ENCODE measurements at places on chromosomes 4 and X.

DNA sequence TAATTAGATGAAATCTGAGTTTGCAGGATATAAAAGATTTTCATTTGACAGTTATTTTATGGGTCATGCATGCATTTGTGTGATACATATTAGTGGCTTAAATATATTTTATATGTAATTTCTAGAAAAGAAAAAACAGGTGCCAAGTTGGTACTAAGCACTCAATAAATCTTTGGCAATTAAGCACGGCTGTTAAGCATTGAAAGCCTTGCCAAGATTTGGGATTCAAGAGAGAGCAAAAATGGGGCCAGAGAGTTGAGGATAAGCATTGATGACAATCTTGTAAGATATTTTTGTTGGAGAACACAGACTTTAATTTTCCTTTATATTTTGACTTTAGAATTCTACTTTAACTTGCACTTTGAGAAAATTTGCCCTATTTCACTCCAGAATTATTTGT lies 249.8 kb upstream of the MAD2L1 start:
- DNase-seq, result no peak

GRCh38 chr4:95877636-95878035 lies 37.7 kb downstream of the PDHA2 start:
- no peak for DNase-seq

DNA sequence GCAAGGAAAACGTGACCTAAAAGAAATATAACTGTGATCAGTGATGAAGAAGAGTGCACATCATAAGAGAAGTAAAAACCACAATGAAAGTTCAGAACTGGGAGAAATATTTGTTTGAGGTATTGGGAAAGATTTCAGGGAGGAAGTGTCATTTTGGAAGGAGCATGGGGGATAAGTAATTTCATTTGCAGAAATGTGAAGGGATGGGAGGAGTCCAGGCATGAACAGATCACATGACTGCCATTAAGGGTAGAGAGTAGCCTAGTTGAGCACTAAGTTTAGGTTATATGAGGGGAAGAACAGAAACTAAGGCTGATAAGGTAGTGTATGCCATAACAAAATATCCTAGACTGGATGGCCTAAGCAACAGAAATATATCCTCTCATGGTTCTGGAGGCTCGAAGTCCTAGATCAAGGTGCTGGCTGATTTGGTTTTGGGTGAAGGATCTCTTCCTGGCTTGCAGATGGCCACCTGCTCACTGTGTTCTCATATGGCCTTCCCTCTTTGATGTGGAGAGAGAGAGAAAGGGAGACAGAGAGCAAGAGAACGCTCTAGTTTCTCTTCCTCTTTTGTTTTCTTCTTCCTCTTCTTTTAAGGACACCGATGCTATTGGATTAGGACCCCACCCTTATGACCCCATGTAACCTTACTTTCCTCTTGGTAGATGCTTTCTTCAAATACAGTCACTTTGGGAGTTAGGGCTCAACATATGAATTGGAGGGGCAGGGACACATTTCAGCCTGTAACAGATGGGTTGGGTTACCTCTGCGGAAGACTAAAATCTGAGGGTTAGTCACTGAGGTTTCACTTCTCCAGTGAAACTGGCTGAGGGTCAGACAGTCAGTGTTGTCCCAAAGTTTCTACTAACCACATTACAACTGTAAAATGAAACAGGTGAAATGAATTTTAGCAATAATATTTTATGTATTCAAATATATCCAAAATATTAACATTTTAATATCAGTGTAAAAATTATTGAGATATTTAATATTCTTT lies 77.9 kb downstream of the EGF start:
- DNase-seq, result no peak

GRCh38 chrX:44291468-44292092 lies 51.9 kb downstream of the EFHC2 start:
- DNase-seq, result no peak

DNA sequence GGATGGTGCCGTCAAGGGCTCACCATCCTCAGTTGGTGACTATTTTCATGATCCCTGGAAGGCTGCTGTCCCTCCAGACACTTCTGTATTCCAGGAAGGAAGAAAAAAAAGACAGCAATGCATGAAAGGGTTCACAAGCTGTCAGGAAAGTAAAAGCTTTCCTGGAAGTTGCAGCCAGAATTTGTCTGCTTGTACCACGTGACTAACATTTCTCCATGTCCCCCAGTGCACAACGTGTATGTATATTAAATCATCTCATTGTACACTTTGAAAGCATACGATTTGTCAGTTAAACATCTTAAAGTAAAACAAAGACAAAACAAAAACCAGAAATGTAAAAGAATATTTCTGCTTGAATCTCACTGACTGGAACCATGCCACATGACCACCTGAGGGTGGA lies 127.4 kb upstream of the CLNK start:
- DNase-seq, result no peak

DNA sequence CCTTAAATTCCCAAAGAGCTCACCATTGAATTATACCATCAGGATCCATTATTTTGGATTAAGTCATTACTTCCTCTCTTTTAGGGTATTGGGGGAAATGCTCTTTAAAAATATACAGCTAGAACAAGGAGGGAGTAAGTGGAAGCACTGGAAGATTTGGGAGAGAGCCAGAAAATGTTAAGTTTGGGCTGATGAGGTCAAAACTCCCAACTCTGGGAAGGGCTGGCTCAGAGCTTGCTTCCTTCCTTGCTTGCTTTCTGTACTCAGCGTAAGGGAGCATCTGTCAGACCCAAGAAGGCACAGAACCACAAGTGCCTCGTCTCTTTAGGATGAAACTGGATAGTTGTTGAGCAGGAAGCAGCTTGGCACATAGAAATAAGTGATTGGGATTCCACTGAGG lies 138.2 kb downstream of the GUCY2F start:
- DNase-seq, result no peak

DNA sequence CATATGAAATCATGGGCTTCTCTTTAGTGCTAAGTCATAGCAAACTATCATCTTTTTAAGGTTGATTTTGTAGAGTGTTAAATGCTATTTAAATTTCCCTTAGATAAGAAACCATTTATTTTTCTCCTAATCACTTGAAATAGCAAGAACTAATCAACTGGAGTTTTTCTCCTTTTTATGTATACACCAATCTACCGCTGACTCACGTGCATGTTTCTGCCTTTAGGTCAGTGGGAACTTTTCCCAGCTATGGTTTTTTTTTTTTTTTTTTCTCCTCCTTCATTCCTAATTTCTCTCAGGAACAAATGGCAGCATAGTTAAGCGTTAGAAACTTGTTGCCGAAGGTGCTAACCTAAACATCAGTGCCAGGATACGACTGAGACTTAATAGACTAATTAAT lies 176.4 kb downstream of the BMPR1B start:
- no peak for DNase-seq

DNA sequence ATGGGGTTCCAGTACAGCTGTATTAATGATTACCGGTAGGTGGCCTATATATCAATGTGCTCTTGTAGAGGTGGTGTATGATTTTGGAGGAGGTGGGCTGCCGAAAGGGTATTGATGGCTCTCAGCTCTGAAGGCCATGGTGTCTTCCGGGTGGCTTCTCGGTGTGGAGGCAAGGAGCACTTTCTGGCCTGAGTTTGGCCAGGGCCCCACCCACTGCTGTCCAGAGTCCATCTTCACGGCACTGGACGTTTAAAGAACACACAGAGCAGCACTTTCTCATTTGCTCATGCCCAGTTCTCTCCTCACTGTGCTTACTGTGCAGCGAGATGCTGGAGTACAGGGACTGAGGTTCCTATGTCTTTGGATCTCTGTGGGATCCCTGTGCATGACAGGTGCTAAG lies 16.1 kb downstream of the BST1 start:
- no peak for DNase-seq

- no peak for DNase-seq
Measured at GRCh38 chrX:30283456-30284200, 25.6 kb downstream of the NR0B1 start.

DNA sequence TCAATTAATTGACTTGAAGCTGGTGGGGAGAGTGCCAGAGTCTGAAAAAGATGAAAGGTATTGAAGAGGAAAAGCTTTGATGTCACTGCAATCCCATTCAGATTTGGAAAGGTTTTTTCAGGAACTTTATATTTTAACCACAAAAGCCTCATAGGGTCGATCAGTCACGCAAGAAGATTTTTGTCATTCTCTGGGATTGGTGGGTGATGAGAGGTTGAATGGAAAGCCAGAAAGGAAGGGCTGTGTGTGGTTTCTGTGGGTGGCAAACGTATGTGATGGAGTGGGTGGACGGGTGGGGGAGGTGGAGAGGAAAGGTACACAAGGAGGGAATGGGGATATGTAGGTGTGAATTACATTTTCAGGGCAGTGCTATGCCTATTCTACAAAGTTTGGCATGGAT lies 173.8 kb upstream of the SCML1 start:
- no peak for DNase-seq

- no peak for DNase-seq
Measured at GRCh38 chr4:106344647-106344970, 24.0 kb downstream of the GIMD1 start.

GRCh38 chrX:49037883-49038475 lies 5.2 kb downstream of the TFE3 start:
- no peak for DNase-seq

- no peak for DNase-seq
Measured at GRCh38 chr4:4869731-4870571, 10.5 kb downstream of the MSX1 start.

DNA sequence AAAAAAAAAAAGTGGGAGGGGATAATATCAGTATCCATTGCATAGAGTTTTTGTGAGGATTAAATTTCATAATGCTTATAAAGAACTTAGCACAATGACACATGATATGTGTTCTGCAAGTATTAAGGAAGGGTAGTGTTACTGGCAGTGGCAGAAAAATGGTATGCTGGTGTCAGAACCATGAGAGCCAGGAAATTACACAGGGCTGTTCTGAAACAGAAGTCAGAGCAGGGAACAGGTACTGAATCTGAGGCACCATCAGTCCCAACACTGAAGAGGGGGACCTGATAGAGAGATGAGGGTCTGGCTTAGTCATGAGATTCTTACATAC lies 601.1 kb upstream of the GRIA3 start:
- DNase-seq, result no peak

GRCh38 chrX:114101081-114101480 lies 482.8 kb upstream of the HTR2C start:
- DNase-seq, result no peak

- DNase-seq, result no peak
Measured at GRCh38 chr4:102334624-102335023, 10.7 kb downstream of the SLC39A8 start.

DNA sequence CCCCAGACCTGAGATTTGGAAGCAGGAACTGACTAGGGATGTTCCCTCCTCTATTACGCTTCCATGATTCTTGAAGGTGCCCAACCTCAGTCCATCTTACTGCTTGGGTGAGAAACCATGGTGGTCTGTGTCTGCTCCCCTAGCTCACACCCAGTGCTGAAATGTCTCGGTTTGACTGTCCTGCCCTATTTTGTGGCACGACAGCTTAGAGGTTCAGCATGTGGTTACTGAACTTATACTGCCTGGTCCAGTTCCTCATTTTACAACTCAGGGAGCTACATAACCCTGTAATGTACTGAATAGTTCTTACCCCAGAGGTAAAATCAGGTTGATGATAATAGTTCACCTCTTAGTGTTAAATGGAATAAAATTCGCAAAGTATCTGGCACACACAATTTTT lies 203.1 kb downstream of the RBM46 start:
- DNase-seq, result no peak

DNA sequence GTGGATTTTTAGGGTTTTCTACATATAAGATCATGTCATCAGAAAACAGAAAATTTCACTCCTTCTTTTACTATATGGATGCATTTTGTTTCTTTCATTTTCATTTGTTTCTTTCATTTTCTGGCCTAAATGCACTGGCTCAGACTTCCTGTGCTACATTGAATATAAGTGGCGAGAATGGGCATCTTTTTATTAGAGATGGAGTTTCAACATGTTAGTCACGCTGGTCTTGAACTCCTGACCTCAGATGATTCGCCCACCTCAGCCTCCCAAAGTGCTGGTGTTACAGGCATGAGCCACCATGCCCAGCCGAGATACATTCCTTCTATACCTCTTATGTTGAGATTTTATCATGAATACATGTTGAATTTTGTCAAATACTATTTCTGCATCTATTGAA lies 61.8 kb downstream of the BRWD3 start:
- no peak for DNase-seq

GRCh38 chr4:93761286-93761685 lies 67.3 kb upstream of the ATOH1 start:
- no peak for DNase-seq

- DNase-seq, result no peak
Measured at GRCh38 chr4:10029403-10029802, 8.1 kb upstream of the SLC2A9 start.

GRCh38 chr4:18020145-18020670 lies 1.3 kb downstream of the LCORL start:
- no peak for DNase-seq

- no peak for DNase-seq
Measured at GRCh38 chr4:64000241-64000640, 409.0 kb downstream of the TECRL start.

GRCh38 chr4:24489870-24490269 lies 94.5 kb downstream of the DHX15 start:
- no peak for DNase-seq

GRCh38 chr4:144589512-144589911 lies 56.4 kb upstream of the HHIP start:
- no peak for DNase-seq

- DNase-seq, result no peak
Measured at GRCh38 chrX:15952212-15952611, 97.6 kb upstream of the AP1S2 start.

DNA sequence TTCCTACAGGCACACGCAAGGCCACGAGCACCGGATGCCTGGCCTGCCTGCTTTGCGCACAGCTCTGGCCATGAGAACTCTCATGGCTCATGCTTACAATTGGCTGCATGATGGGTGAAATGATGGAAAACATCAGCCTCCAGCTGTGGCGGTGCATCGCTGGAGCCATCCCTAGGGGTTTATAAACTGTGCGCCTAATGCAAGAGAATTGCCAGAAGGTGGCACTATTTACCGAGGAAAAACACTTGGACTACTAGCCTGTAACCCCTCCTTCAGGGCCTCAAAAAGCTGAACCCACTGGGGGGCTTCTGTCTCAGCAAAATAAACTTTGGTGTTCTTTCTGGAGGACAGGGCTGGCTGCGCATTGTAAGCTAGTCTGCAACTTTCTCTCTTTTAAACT lies 51.9 kb downstream of the PHKA2 start:
- DNase-seq, result no peak

GRCh38 chrX:16992445-16992844 lies 46.0 kb downstream of the REPS2 start:
- no peak for DNase-seq

DNA sequence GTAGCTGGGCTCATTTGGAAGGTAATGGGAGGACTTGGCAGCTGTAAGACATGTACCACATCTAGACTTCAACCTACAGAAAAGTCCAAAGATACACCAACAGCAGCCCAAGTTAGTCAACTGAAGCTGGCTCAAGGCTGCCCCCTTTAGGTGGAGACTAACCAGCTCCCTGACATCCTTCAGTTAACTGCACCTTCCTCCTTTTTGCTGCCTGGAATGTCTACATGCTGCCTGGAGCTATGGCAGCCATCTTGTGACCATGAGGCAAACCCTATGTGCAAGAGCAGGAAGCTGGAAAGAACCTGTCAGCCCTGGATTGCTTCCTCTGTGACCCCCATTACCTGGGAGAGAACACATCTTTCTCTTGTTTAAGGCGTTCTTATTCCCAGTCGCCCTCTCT lies 25.8 kb downstream of the ARSD start:
- no peak for DNase-seq

GRCh38 chr4:21827575-21827974 lies 121.0 kb downstream of the KCNIP4 start:
- DNase-seq, result no peak

All from amygdala (tissue), 56 donors.